NCI-H2029 treated with DMSO at 0.1 percent for 48 hours (cell line): ENCODE measurements at places on chromosomes 2 and 18.
A peak's percentile ranks its signal among the peaks of the same experiment; 100 is the strongest.

DNA sequence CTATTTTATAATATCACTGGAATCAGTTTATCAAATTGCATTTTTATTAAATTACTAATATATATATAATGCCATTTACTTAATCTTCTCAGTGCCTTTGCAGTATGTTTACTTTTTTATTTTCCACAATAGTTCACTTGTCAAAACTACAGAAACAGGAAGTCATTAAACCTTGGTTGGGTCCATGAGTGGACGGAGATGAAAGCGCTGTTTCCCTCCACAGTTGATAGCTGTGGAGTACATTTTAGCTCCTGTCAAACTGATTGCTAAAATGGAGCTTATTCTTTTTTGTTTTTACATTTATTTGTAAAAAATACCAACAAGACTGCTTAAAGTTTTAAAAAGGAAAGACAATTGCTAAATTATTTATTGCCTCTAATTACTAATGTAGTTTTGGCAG is 19.2 kb downstream of the MFF start:
- DNase-seq, result no peak

- DNase-seq, result no peak
These were observed 2.3 kb downstream of the ASAP2 start for GRCh38 chr2:9208875-9209274.

DNA sequence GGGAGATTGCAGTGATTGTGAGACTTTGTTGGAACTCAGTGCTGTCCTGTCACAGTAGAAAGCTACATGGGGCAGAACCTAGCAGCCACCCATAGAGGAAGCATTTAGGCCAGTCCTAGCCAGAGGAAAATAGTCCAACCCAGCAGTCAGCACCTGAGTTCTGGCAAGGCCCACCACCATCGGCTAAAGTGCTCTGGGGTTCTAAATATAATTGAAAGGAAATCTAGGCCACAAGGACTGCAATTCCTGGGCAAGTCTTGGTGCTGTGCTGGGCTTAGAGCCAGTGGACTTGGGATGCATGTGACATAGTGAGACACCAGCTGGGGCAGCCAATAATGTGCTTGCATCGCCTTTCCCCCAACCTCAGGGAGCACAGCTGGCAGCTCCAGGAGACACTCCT is 28.9 kb upstream of the ACTR2 start:
- DNase-seq, result no peak

DNA sequence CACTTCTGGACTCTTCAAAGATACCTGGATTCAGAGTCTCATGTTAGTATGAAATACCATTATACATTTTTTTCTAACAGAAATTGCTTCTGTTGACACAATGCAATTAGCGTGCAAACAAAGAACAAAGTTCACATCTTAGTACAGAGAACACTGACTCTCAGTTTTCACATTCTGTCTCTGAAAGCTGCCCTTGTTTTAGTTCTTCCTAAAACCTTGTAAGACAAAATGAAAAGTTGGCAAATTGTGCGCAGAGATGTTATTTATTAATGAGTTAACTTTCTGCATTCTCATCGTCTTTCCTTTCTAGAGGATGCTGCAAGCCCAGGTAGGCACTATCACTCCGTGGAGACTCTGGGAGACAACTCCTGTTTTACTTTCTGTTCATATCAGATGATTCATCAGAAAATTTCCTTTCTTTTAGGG is 377.3 kb upstream of the POU3F3 start:
- no peak for DNase-seq

GRCh38 chr2:66925128-66925527 is 472.0 kb upstream of the ETAA1 start:
- no peak for DNase-seq

DNA sequence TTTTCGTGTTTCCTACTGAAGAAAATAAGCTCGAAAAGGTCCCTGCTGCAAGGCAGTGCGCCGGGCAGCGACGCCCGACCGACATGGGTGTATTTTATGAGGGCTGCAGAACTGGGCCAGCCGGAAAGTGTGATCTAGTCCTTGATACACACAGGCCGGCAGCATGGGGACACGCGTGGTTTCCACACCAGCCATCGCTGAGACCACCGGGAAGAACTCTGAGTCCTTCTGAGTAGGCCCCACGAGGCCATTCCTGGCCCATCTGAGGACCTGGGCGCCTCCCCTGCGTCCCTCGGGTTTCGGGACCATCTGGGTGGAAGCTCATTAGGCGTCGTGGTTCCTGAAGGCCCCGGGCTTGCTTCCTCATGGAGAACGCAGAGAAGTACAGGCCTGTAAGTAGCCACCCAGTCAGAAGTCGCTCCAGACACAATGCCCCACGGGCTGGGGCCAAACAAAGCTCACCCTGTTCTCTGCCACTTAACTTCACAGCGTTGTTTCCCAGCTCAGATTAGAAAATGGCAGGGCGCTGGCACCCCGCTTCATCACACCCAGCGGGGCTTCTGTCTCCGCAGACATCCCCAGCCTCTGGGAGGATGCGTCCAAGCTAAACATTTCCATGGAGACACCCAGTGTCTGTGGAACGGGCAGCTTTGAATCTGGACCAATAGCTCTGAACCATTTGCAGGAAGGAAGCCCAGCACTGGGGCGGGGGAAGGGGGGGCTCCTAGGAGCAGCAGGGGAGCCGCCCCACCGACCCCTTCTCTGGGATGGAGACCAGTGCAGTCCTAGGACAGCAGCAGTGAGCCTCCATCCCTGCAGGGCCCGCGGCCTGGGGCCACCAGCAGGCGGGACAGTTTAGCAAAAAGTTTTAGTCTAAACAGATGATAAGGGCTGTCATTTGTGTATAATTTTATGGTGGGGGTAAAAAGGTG is 2.4 kb downstream of the NFATC1 start:
- DNase-seq, result no peak

DNA sequence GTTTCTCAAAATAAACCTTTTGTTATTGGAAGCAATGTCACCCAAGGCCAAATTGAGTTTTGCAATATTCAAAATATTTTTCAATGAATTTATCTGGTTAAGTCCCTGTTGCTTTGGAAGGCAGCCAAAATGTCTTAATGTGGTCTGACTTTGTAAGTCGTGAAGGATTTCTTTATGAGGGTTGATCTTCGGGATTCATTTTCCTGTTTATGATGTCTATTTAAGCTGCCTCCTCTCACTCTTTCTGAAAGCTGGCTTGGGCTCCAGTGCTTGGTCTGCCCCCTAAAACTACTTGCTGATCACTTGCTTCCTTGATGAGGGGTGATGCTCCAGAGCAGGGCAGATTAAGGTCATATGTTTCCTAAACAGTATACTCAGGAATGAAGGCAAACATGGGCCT is 141.1 kb downstream of the ANTXR1 start:
- DNase-seq, result no peak

- DNase-seq, result no peak
These were observed 539 bp downstream of the LAPTM4A start for GRCh38 chr2:20050646-20051531.

- peak; percentile 79 for DNase-seq
These were observed 52.6 kb downstream of the CHN1 start for GRCh38 chr2:174952607-174953006.

DNA sequence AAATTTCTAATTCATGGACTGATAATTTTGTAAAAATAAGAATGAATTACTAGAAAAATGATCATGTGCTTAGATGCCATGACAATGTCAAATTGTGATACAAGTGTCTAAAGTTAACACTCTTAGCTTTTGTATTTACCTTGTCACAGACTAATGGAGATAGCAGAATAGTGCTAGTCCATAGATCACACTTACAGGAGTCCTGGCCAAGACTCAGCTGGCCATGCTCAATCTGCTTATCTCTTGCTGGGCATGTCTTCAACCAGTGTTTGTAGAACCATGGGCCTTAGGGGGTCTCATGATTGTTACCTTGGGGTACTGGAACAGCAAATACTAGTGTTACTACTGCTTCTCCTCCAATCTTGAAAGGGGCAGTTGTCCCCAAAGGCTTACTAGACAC is 44.0 kb downstream of the TET3 start:
- DNase-seq, result no peak

GRCh38 chr2:55883829-55884228 is 39.8 kb downstream of the EFEMP1 start:
- no peak for DNase-seq

DNA sequence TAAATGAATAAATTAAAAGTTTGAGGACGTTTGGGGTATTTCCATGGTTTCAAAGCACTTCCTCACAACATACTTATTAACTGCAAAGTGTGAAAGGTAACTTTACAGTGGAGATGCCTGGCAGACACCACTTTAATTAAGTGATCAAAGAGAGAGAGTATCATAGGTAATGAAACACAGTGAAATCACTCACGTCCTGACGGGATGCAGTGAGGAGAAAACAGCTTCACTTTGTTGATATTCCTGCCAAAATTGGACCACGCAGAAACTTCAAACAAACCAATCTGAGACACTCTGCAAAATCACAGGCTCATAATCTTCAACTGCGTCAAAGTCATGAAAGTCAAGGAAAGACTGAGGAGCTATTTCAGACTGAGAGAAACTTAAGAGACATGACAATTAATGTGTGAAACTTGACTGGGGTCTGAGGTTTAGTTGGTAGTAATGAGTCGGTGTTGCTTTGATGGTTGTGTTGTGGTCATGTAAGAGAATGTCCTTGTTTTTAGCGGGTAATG is 66.0 kb upstream of the ITGB6 start:
- DNase-seq, result no peak

GRCh38 chr18:12837747-12838146 is 46.3 kb downstream of the PTPN2 start:
- DNase-seq, result no peak

DNA sequence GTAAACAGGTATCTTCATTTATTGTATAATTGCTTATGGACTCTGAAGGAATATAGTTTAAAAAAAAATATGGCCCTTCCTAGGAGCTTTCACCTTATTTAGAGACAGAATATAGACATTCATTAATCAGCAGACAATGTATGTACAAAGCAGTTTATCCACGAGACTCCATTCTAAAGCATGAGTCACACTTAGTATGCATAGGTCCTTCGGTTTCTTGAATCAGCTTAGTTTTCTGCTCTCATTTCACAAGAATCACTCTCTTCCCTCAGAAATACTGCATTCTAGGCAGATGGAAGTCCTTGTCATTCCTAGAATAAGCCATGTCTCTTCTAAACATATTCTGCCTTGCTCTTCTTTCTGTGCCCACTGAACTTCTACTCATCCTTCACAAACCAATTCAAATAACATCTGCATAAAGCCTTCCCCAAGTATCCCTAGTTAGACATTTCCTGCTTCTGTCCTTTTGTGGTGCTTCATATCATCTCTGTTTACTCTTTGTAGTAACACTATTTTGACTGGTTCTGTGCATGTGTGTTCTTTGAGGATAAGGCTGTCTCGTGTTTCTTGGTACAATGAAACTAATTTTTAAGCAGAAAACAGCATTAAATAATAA is 84.5 kb downstream of the PTRHD1 start:
- DNase-seq, result no peak

GRCh38 chr2:27672723-27673486 is 9.2 kb downstream of the SLC4A1AP start:
- DNase-seq, result no peak

GRCh38 chr2:217944366-217944765 is 58.4 kb downstream of the TNS1 start:
- no peak for DNase-seq

GRCh38 chr2:197255543-197255942 is 55.0 kb downstream of the ANKRD44 start:
- DNase-seq, result peak; percentile 9

- no peak for DNase-seq
These were observed 31.2 kb upstream of the GALM start for GRCh38 chr2:38634684-38635083.

- no peak for DNase-seq
These were observed 148.7 kb upstream of the ATP5MC3 start for GRCh38 chr2:175330195-175330594.

GRCh38 chr2:15640261-15640711 is 48.6 kb downstream of the DDX1 start:
- DNase-seq, result no peak
